ENCODE measurements at places on chromosomes 2 and 18.

GRCh38 chr2:223369889-223370288 lies 232.3 kb downstream of the SCG2 start:
- DNase-seq, result no peak

GRCh38 chr2:40213071-40213470 lies 238.8 kb downstream of the SLC8A1 start:
- DNase-seq, result no peak

DNA sequence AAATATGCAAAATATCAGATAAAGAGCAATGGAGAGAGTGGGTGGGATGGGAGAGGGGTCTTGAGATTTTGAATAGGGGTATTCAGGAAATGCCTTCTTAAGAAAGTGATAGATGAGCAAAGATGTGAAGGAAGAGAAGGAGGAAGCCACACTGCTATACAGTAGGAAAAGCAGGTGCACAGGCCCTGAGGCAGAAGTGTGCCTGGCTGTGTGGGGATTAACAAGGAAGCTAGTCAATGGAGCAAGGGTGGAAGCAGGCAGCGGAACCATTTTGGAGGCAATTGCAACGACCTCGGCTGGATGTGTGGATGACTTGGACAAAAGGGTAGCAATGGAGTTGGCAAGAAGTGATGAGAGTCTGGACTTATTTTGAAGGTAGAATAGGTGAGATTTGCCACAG lies 11.0 kb upstream of the CNGA3 start:
- no peak for DNase-seq

DNA sequence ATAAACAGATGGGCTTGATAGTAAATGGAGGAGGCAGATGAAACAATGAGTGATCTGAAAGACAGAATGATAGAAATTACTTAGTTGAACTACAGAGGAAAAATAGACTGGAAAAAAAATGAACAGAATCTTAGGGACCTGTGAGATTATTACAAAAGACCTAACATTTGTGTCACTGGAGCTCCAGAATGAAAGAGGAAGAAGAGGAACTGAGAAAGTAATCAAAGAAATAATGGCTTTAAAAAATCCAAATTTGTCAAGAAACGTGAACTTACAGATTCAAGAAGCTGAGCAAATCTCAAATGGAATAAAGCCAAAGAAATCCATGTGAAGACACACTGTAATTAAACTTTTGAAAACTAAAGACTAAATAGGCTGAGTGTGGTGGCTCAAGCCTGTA lies 28.3 kb downstream of the EVA1A start:
- DNase-seq, result no peak

DNA sequence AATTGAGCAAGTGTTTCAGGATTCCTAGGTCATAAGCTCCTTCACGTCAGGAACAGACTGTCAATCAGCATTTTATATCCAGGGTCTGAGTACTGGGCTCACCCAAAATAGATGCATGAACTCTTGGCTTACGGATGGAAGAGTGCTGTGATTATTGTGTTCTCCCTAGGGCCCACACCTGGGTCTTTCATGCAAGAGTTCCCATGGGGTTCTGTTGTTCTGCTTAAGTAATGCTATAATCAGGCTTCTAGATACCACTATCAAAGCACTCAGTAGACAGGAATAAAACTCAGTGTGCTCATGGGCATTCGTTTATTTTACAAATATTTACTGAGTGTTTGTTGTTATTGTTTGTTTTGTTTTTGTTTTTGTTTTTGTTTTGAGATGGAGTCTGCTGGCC lies 46.4 kb upstream of the PMAIP1 start:
- no peak for DNase-seq

GRCh38 chr2:170227507-170227947 lies 49.6 kb downstream of the MYO3B start:
- DNase-seq, result no peak

DNA sequence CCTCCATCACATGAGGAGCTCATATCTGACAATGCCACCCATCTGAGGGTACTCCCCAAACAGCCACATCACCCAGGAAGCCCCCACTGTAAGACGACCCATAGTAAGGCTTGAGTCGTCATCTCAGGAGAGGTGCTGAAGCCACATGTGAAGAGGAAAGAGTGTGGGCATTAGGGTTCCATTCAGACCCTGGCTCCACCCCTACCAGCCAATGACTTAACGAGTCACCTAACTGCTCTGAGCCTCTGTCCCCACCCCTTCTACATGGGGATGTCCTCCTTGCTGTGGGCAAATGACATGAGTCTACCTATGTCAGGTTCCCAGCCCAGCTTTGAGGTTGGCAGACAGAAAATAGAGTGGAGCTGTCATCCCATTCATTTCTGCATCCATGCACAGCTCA lies 46.3 kb downstream of the C1QL2 start:
- DNase-seq, result no peak

DNA sequence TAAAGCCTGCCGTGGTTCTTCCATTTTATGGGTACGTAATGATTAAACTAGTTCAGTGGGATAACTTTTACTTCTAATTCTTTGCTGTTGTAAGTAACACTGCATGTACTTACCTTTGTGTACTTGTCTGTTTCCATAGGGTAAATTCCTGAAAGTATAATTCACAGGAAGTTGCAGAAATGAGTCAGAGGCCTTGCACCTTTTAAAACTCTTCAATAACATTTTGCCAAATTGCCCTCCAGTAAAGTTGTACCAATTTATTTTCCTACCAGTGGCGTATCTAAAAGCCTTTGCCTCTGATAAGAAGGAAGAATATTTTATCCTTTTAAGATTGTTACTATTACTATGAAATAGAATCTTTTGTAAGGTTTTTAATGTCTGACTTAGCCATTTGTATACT lies 65.1 kb downstream of the CAB39 start:
- no peak for DNase-seq

GRCh38 chr2:170202437-170202836 lies 24.5 kb downstream of the MYO3B start:
- no peak for DNase-seq

- DNase-seq, result no peak
Observed at GRCh38 chr18:56443166-56443907, 195.1 kb downstream of the TXNL1 start.

- no peak for DNase-seq
Observed at GRCh38 chr2:44349506-44349905, 11.8 kb downstream of the PREPL start.

DNA sequence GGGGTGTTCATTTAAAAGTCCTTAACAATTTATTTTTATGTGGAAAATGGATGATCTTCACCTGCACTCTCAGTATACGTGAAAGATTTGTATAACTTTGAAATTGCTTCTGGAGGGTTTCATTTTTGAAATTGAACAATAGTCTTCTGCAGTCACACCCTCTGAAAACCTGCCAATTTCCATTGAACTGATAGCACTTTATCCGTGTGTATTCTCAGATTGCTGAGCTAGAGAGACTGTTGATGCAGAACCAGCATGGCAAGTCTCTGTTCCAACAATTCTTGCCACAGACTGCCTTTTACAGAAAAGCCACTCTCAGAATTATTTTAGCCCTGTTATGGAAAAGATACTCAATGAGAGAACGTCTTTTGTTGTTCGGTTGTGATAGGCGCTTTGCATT lies 6.6 kb upstream of the GULP1 start:
- DNase-seq, result no peak

DNA sequence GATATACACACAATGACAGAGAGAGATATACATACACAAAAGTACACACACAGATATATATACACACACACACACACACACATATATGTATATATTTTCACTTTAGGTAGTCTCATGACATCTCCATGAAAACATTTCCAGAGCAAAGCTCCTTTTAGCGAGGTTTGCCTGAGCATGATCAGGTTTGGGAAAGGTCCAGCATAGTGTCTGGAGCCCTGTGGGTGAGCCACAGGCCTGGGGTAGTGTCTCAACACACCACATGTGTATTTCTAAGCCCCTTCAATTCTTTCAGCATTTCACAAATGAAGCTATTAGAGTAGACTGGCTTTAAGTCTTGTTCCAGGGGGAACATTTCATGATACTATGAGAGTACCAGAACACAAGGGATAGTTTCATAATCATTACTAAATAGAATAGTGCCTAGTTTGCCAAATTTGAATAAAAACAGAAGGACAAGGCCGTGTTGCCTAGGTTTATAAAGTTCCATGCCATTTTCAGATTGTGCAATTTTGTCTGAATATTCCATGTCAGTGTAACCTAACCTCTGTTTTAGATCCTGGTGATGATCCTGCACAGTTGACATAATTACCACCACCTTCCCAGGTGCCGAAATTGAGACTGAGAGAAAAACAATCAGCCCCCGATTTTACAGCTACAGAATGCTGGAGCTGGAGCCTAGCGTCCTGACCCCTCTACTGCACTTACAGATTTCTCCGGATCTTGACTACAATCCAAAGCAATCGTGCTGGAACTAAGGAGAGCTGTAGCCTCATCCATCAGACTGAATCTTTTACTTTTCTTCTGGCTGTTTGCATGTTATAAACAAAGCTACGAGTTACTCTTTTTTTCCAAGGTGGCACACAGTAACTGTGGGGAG lies 332.7 kb downstream of the CYRIA start:
- no peak for DNase-seq

- DNase-seq, result no peak
Observed at GRCh38 chr2:215888680-215889079, 124.7 kb downstream of the MREG start.

- DNase-seq, result no peak
Observed at GRCh38 chr18:13620818-13621445, 105.4 kb downstream of the FAM210A start.

GRCh38 chr2:239786791-239787190 lies 238.4 kb downstream of the NDUFA10 start:
- DNase-seq, result no peak

GRCh38 chr2:232741294-232741693 lies 35.1 kb downstream of the KCNJ13 start:
- DNase-seq, result no peak

DNA sequence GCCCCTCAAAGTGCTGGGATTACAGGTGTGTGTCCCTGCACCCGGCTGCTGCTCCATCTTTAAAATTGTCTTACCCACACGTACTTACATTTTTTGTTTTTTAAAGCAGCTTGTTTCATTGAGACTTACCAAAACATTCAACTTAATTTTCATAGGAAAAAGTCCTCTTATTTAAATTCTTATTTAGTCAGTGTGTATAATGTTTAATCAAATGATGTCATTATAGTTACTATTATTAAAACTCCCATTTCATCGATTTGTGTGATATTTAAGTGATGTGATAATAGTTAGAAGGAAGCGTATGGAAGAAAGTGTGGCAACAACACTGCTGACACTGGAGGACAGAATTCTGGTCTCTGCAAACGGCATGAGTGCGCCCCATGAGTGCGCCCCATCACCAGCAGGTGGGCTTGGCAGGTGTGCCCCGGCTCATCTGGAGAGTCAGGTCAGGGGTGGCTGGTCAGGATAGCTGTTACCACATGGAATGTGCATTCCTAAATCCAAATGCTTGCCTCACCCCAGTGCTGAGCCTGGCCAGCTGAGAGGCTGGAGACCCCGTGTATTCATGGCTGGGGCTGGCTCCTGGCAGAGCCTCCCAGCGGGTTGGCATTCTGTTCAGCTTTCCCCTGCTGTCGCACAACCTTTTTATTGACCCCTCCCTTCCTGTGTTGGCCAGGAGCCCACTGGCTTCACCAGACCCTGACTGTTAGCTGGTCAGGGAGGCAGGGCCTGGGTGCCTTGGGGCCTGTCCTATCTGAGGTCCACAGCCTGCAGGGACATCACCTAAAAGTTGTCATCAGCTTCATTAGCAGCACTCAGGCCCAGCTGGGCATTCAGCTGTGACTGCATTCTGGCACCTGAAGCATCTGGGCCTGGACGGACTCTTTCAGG lies 79.7 kb downstream of the AGAP1 start:
- no peak for DNase-seq

DNA sequence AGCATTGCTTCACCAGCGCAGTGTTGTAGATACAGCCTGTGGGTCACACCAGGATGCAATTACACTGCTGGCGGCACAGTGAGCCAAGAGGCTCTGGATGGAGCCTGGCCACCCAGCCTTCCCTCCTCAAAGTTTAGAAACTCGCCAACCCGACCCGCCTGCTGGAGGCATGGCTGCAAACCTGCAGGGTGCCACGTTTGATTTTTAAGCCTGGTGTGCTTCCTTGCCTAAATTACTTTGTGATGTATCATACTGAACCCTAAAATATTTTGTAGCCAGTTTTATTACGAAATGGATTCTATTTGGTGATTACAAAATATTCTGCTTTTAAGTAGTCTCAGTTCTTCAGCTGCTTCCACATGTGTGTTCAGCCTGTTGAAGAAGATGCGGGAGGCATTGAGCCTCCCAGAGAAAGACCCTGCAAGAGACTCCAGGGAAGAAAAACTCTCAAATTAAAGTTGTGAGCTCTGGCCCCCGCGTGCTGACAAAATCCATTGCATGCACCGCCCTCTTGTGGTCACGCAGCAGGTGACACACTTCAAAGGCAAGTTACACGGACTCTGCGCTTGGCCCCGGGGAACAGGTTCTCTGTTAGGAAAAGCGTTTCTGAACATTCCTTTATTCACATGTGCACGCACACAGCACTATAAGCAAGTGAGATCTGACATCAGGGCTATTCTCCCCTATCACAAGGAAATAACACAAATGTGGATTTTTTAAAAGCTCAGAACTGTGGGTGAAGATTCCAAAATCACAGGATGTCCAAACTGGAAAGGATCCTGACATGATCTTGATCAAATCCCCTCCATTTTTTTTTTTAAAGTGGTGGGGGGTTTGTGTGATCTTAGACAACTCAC lies 63.0 kb upstream of the TWIST2 start:
- DNase-seq, result peak; percentile 12

GRCh38 chr2:195337597-195337996 lies 319.4 kb upstream of the SLC39A10 start:
- no peak for DNase-seq

DNA sequence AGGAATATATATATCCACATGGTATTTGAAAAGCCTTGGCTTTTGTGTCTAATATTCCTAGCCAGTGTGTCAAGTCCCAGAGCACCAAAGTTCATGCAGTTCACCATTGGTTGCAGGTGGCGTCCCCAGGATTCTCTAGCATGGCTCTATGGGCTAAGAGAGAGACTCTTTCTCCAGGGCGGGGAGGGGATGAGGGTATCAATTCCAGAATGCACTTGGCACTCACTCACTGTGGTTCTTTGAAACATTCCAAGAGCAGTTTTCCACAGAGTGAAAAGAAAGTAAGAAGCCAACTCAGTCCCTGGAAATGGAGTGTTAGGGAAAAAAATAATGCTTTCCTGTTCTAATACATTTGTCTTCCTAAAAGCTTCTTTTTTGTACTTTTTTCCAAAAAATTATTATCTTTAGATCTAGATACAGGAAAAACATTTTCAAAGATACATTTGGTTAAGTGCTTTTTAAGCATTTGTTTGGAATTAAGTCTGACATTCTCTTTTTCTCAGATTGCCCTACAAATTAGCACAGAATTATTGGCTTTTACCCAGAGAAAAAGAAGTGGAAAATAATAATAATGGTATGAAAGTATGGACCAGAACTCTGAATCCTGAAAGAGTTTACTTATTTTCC lies 239.9 kb downstream of the PAX3 start:
- no peak for DNase-seq

GRCh38 chr2:111238296-111238695 lies 117.6 kb downstream of the BCL2L11 start:
- no peak for DNase-seq

- no peak for DNase-seq
Observed at GRCh38 chr2:96556441-96557330, 20.1 kb downstream of the ARID5A start.
